ENCODE measurements at places on chromosomes 11 and 22.

GRCh38 chr11:124798991-124799347 lies 1.2 kb downstream of the MSANTD2 start:
- no peak for DNase-seq

- DNase-seq, result no peak
Observed at GRCh38 chr11:68373189-68373814, 60.9 kb downstream of the LRP5 start.

GRCh38 chr11:79758325-79758724 lies 317.5 kb upstream of the TENM4 start:
- DNase-seq, result no peak

- no peak for DNase-seq
Observed at GRCh38 chr11:76836613-76837291, 24.0 kb upstream of the ACER3 start.

- no peak for DNase-seq
Observed at GRCh38 chr22:37187891-37188761, at the start of gene C1QTNF6. Gene C1QTNF6 (minus strand): TSS chr22:37188247. CDS start chr22:37188213, 34 bp downstream.

DNA sequence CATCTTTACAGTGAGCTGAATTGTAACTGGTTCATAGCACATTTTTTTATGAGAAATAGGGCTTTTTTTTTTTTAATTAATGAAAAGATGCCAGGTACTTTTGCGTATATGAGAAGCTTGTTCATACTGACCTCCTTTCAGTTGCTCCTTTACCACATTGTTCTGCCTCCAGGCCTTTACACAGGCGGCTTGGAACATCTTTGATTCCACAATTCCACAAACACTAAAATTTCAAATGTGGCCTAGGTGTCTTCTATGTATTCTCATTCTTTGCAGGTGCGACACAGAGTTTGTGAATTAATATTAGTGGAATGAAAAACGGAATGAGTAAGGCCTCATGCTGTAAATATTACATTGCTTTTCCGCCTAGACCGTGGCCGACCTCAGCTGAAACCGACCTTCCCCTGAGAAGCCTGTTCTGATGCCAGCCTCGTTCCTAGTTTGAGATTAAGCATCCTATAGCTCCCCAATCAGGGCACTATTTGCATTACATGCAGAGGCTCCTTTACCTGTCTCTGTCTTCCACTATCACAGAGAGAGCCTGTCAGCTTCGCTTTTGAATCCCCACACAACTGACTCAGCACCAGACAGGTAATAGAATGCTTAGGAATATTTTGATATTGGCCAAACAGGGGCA lies 125.8 kb downstream of the LDLRAD3 start:
- no peak for DNase-seq

- DNase-seq, result no peak
Observed at GRCh38 chr22:49328630-49329405, 498.9 kb downstream of the BRD1 start.

- no peak for DNase-seq
Observed at GRCh38 chr22:32661737-32662586, 139.5 kb upstream of the TIMP3 start.

- DNase-seq, result no peak
Observed at GRCh38 chr11:2178906-2179494, 7.4 kb upstream of the TH start.
